Stimulated activated CD4-positive, alpha-beta T cell treated with anti-CD3 and anti-CD28 coated beads, TNF-alpha, amount 100 ng/mL, for 24 hours (primary cell): ENCODE measurements at places on chromosomes 4 and X.

GRCh38 chr4:76614589-76614988, 179.6 kb downstream of the SHROOM3 start:
- DNase-seq, result no peak

- no peak for DNase-seq
Measured at GRCh38 chr4:152075253-152075928, 314.6 kb upstream of the GATB start.

DNA sequence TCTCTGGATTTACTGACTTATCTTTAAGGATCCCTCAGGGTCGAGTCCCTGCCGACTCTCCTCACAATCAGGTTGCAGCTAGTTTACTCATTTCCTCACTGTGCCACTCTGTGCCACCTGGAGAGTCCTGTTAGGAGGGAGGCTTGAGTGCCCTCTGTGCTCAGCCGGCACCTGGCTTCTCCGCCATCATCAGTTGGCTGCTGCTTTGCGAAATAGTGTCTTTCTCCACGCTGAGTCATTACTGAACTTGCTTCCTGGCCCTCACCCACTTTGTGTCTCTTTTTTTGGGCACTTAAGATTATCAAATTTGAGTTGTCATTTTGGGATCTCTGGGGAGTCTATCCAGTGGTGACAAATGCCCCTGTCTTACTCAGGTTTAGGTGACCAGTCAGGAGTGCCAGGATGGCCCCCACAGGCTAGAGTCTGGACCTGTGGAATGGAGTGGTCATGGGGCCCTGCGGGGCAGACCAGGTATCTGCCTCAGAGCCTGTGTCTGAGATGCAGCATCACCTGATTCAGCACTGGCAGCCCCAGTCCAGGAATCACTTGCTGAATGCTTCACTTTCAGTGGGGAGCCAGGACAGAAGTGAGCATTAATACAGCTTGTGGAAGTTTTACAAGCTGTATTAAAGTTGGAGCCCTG, 37.7 kb downstream of the JADE1 start:
- no peak for DNase-seq

DNA sequence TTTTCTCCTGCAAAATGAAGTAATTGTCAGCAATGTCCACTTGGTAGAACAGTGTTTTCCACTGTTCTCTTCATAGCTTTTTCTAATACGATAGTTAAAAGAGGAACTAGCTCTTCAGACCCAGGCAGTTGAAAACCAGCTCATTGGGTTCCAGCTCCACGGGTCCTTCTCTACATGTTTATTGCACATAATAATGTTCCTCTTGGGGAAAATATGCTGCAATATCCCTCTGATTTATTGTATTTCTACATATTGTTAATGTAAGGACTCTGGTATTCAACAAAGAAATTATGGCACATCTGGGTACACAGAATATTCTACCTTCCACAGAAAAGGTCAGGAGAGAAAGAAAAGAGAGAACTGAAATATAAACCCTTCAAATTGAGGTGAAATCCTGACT, 473.4 kb downstream of the TRIML1 start:
- DNase-seq, result no peak

- no peak for DNase-seq
Measured at GRCh38 chrX:3290561-3290960, 55.9 kb downstream of the MXRA5 start.

DNA sequence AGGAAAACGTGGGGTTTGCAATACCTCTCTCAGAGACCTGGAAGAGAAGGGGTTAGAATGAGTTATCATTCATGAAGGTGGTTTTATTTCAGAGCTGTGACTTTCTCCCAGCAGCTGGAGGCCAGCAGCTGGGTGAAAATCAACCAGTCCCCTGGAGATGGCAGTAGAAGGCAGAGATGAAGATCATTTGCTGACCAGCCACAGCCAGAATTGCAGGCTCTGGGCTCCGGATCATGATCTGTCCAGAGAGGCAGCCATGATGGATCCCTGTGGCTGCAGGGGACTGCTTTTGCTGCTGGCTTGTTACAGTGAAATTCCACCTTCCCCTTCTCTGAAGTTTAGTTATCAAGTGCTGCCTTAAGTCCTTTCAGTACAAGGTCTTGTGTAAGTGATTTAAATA, 46.9 kb upstream of the TAB3 start:
- no peak for DNase-seq

GRCh38 chrX:39936886-39937770, 160.6 kb downstream of the BCOR start:
- no peak for DNase-seq

GRCh38 chrX:10926404-10926803, 184.7 kb upstream of the HCCS start:
- DNase-seq, result no peak

DNA sequence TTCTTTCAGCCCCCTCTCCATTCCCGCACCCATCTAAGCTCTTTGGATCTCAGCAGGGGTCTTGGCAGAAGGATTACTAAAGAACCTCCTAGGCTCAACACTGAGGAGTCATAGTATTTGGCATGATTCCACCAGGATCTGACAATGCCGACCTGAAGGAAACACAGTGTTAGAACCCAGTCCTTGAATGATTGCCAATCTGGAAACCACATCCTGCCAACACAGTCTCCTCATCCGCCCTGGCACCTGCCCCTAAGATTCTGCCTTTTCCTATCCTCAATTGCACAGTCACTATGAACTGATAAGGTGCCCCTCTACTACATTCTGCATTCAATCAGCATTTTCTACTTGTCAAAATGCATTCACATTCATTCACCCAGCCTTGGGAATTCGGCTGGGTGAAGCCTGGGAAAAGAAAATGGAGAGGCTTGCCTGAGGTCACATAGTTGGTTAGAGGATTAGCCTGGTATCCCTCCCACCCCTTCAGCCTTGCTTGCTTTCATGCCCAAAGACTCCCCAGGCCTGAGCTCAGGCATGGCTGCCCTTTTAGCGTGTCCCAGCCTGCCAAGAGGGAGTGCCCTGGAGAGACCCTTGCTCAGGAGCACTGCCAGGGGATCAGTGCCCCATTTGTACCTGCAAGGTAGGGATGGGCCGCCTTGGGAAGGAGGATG, 2.2 kb upstream of the CLDN2 start:
- DNase-seq, result no peak

DNA sequence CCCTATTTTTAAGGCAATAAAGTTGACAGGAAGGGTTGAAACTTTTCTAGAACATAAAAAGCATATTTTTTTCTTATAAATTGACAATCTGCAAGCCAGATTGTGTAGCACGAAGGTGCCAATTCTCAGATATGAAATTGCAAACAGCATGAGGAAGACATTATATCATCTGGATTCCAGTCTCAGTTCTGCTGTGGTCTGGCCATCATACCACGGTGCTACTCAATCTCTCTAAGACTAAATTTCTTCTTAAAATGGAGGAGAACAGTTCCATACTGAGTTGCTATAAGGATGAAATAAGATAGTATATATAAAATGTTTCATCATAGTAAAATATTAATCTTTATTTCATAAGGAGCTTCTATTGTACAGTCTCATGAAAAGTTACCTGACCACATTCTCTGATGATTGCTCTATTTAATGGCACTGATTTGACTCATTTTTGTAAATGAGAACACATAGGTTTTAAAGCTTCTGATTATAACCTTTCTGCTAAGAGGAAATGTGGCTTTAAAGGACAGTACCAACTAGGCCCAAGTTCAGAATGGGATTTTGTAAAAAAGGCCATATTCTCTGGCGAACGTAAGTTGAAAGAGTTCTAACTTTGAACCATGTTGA, 127.9 kb downstream of the SHROOM3 start:
- no peak for DNase-seq
